Right ventricle myocardium superior (tissue), 1 donor: ENCODE measurements at places on chromosomes 6 and 20.

DNA sequence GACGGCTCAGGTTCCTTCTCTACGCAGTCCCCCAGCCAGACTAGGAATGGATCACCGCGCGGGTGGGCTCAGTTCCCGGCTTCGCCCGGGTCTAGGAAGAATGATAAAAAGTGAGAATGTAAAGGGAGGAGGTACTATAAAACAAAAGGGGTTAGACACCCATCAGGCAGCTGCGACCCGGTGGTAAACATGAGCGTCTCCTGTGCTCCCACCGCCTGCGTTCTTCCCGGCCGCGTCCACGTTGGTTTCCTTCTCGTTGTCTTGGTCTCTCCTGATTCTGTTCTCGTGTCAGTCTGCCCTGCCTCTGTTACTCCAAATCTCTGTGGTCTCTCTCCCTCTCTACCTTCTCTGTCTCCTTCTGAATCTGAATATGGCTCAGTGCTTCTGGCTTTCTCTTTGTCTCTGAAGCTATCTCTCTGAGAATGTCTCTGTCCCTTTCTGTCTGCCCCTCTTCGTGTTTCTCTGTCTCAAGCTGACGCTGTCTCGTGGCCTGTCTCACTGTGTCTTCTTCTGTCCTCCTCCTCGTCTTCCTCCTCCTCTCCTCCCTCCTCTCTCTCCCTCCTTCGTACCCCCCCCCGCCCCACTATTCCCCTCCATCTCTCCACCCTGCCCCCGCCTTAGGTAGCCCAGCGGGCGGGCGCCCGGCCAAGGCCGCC lies 41.6 kb upstream of the FOXP4 start:
- DNase-seq = no peak

DNA sequence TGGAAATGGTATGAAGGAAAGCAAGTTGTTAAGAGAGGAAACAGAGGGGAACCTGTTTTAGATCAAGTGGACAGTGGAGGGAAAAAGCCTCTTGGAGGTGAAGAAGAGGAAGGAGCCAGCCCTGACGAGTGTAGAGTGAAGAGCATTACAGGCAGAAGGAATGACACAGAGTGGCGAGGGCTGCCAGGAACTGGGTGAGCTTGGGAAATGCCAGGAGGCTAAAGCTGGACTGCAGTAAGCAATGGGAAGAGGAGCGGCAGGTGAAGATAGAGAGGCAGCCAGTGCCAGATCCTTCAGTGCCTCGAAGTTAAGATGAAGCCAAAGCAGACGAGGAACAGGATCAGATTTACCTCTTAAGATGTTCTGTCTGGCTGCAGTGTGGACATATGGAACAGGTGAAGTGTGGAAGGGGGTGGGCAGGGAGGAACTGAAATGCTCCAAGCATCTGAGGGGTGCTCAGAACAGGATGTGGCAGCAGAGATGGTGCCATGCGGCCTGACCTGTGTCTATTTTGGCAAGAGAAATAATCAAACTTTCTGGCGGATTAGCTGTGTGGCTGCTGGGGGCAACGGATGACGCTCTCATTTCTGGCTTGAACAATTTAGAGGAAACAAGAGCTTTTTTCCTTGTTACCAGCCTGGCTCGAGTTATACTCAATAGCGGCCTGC lies 748.4 kb downstream of the PTPRT start:
- no peak for DNase-seq

DNA sequence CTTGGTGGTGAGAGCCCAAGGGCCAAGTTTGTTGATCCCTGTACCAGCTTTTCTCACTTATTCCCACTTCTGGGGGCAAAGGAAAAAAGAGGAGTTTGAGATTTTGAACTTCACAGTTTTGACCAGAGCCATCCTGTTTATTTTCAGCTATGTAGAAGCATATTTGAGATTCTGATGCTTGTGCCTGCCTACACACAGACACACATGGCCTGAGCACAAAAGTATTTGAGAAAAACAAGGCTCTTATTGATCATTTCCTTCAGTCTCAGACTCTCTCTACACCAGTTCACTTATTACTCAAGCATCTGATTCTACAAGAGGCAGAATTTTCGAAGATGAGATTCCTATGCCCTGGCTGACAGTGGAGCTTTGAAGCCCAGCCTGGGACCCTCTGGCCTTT lies 100.7 kb downstream of the TCP11 start:
- no peak for DNase-seq

DNA sequence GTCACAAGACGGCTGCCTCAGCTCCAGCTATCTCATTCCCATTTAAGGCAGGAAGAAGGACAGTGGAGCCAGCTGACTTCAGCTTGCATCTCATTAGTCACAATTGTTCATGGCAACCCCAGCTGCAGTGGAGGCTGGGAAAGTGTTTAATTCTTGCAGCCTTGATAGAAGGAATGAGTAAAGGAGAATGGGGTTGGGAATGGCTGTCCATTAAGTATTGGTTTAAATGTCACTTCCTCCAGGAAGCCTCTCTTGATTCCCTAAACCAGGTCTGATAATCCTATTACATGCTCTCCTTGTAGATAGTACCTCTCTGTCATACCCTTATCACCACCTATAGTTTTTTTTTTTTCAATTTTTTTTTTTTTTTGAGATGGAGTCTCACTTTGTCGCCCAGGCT lies 166.4 kb downstream of the TFAP2C start:
- no peak for DNase-seq

DNA sequence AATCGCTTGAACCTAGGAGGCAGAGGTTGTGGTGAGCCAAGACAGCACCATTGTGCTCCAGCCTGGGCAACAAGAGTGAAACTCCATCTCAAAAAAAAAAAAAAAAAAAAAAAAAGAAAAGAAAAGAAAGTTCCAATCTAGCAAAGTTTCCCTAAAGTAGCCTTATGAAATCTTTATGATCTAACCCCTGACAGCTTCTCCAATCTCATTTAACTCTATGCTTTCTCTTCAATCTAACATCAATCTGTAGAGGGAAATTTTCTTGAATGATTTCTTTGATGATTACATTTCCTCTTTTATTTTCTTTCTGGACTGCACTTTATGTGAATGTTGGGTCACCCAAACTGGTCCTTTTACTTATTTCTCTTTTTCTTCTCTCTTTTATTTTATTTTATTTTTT lies 2.2 kb upstream of the SLC18B1 start:
- no peak for DNase-seq

- no peak for DNase-seq
Measured at GRCh38 chr20:45258664-45259063, 4.3 kb upstream of the SLPI start.

DNA sequence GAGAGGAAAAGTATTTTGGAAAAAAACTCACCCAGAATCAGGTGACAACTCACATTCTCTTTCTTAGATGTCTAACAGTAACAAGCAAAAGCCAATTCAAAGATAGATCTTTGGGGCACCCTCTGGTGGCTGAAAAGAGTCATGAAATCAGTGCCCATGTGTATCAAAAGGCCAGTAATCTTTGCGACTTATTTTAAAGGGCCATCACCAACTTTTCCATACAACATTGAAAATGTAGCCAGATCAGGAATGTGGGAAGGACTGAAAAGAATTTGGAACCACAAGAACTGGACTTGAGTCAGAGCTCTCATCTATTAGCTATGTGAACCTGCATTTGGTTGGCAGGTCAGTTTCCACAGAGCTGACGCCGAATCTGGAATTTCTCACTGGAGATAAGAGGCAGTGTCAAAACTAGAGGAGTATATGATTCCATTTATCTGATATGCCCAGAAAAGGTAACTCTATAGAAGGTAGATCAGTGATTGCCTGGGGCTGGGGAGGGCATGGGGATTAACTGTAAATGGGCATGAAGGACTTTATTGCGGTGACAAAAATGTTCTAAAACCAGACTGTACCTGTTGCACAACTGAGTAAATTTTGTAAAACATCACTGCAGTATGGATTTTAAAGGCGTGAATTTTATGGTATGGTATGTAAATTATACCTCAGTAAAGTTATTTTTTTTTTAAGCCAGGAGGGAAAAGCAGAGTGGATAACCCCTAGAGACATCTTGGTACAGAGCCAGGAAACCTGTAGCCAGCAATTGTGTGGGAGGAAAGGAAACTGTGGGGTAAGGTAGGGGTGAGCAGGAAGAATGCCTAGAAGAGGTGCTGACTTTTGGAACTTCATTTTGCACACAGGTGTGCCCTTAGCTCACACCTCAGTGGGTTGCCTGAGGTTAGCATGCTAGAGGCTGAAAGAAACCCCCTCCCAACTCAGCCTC lies 117.1 kb upstream of the ASF1A start:
- DNase-seq = peak; percentile 49

- DNase-seq = no peak
Measured at GRCh38 chr6:20211941-20212391, 303 bp downstream of the MBOAT1 start.
